NCI-H2081 treated with DMSO at 0.1 percent for 48 hours (cell line): ENCODE measurements at places on chromosomes 12 and 14.

GRCh38 chr14:104979758-104980610 is 1.8 kb upstream of the AHNAK2 start:
- no peak for DNase-seq

DNA sequence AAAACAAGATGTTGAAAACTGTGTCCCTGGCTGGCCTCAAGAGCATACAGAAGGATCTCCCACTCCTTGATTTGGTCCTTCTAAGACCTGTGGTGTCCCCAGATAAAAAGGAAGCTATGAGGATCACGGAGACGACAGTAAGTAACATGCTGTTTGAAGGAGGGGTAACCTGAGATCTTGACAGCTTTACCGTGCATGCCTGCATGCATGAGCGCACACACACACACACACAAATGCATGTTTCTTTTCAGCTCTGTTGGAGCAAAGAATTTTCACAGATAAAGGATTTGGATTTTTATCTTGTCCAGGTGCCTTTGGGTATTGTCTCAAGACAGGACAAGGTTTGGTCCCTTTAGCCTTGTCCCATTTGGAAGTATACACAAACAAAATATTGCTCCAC is 411.6 kb upstream of the CCDC196 start:
- no peak for DNase-seq

- no peak for DNase-seq
Measured at GRCh38 chr12:3040663-3041544, 36.3 kb upstream of the TSPAN9 start.

- DNase-seq, result no peak
Measured at GRCh38 chr12:26576266-26576665, 256.7 kb downstream of the ITPR2 start.

DNA sequence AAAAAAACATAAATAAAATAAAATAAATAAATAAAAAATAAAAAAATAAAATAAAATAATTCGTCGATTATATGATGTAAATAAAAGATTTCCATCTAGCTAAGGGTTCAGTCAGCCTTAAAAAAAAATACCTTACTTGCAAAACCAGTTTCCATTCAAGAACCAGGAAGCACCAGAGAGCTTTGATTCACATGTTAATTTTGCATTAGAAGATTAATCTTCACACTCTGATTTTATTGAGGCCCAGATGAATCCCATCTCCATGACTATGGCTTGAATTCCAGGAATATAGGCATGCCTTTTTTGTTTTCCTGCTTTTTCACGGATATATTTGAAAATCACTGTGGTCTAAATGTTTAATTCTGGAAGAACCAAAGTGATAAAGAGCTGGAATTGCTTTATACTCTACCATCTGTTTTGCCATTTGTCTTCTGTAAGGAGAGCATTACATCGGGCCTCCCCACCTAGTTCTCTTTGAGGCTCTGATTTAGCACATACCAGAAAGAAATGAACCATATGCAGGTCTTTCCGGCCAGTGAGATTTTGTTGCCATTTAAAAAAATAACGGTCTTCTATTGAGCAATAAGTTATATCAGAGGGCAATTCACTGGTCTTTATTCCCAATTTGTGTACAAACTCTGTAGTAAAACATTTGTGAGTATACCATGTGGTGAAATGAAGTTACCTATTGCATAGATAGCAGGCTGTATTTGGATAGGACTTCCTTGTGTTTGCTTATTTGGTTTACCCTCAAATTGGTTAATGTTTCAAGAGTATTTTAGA is 175.5 kb downstream of the AEBP2 start:
- no peak for DNase-seq

GRCh38 chr14:67970923-67971322 is 151.3 kb downstream of the RAD51B start:
- DNase-seq, result no peak

DNA sequence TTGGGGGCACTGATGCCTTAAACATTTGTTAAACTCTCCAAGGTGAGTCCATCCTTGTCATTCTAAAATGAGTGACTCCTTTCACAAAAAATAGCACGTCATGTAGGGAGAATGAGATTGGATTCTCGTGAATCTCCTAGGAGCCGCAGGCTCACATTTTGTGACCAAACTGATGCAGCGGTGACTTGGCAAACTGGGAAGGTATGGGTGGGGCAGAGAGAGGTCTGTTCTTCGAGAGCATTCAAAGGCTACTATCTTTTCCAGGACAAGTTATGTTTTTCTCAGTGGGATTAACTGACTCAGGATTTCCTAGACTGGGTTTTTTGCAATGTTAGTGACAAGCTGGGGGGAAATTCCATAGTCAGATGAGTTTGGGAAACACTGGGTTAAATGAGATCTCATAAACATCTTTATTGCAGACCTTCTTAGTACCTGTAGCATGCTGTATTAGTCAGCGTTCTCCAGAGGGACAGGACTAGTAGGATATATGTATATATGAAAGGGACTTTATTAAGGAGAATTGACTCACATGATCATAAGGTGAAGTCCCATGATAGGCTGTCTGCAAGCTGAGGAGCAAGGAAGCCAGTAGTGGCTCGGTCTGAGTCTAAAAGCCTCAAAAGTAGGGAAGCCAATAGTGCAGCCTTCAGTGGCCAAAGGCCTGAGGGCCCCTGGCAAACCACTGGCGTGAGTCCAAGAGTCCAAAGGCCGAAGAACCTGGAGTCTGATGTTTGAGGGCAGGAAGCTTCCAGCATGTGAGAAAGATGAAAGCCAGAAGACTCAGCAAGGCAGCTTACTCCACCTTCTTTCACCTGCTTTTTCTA is 61.0 kb downstream of the FOXN4 start:
- DNase-seq, result no peak

DNA sequence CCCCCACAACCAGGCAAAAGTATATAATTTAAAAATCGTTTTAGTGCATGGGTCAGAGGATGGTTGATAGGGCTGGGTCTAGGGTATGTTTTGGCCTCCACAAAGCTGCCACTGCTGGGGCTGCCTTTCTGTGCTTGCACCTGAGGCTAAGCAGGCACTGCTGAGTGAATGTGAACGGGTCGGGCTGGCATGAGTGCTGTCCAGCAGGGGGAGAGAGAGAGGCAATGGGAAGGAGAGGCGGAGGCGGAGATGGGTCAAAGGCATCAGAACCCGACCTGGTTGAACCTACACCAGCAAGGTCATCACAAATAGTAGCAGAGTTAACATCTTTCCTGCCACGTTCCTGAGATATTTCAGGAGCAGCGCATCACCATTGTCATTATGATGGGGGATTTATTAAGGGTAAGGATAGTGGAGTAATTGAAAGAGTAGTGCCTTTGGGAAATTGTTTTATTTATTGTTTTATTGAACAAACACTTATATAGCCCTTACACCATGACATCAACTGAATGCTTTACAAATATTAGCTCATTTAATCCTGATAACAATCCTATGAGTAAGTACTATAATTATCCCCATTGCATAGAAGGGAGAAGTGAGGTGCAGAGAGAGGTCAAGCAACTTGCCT is 5.8 kb upstream of the NRXN3 start:
- no peak for DNase-seq

DNA sequence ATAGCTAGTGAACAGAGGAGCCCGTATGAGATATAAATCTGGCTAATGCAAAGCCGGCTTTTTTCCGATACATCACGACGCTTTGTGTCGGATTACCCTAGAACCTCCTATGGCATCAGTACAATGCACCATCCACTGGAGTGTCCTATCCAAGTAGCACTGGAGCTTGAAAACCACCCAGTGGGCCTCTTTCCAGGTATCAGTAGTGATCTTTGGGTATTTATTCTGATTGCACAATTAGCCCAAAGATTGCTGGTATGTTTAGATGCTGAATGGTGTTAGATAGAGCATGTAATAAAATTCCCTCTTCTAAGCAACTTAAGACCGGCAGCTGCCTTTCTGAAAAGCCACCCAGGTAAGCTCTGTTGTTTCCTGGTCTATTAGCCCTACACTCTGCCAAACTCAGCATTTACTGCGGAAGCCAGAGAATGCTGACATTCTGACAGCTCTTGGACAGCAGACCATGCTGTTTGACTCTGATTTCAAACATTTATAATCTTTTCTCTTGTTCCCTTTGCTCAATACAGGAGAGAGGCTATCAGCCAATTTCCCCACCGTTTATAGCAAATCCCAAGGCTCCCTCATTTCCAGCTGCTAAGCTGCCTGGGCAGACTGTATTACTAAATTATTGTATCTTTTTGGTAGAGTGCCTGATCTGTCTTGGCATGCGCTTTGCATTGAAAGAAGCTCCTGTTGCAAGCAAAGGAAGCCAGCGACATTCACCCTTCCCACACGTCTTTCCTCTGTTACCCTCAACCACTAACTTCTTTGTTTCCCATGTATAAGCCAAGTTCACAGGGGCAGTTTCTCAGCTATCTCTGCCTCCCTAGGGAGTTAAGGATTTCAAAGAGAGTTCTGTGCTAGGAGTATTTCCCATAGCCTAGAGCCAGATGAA is 388.3 kb upstream of the GARIN6 start:
- DNase-seq, result no peak

- no peak for DNase-seq
Measured at GRCh38 chr14:106518054-106518943, 991.9 kb downstream of the TMEM121 start.

DNA sequence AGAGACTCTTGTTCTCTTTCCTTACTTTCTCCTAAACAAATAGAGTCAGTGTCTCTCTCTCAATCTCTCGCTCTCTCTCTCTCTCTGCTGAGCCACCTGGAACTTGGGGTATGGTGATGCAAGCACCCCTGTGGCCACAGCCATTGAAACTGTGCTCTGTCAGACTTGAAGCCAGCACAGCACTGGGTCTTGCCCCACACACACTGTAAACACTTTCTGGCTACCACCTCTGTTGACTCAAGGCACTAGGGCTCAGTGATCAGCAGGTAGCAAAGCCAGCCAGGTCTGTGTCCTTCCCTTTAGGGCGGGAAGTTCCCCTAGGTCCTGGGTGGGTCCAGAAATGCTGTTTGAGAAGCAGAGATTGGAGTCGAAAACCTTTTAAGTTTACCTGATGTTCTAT is 125.9 kb upstream of the GARIN6 start:
- DNase-seq, result no peak

DNA sequence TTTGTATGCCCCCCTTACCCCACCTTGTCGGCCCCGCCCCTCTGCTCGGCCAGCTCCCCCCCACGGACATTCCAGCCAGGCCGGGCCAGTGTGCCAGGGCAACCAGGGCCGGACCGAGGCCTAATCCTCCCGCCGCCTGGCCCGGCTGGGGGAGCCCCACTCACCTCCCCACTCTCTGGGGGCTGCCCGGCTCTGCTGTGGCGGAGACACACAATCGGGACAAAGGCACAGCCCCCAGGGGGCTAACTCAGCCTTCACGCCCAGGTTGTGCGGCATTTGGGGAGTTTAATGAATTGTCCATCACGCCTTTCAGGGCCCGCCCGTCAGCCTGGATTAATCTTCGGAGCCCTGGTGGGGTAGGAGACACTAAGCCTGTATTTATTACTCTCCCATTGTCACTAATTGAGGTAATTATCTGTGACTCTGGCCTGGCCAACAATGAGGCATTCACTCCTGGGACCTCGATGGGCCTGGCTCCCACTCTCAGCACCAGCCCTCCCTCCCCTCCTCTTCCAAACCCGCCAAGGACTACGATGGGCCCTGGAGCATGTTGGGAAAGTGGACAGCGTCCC is 8.7 kb downstream of the WNT1 start:
- no peak for DNase-seq

- no peak for DNase-seq
Measured at GRCh38 chr14:55389330-55389729, 22.3 kb downstream of the ATG14 start.

GRCh38 chr12:85260896-85261295 is 19.1 kb upstream of the ALX1 start:
- DNase-seq, result no peak

DNA sequence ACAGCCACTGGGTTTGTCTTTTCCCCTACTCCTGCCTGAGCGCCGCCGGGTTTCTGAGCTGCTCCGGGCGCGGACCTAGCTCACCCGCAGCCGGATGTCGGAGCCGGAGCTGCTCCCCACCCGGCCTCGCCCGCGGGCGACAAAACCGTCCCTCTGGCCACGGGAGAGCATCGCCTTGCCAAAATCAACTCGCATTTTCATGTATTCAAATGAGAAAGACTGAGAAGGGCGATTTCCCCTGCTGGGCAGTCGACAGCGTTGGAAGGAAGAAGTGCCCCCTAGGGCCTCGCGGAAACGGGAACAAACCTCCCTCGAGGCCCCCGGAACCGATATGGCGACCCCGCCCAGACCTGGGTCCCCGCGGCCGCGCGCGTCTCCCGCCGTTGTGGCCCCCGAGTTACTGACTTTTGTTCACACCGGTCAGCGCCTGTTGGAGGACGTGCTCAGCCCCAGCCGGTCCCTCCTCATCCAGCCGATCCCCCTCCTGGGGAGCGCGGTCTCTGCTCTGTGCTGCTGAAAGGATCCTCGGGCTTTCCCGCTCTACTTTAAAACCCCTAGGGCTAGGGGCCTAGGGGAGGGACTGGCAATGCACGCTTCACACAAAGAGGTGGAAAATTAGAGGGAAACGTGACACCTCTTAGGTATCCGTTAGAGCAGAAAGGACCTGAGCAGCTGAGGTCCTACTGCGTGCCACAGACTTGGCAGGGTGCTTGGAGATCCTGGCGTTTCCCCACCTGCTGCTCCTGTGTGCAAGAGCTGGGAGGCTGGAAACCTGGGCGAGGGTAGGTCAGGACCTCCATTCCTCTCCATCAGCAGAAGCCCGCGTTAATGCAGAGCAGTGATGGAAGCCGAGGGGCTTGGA is 4.3 kb downstream of the TTC6 start:
- peak; percentile 74 for DNase-seq

DNA sequence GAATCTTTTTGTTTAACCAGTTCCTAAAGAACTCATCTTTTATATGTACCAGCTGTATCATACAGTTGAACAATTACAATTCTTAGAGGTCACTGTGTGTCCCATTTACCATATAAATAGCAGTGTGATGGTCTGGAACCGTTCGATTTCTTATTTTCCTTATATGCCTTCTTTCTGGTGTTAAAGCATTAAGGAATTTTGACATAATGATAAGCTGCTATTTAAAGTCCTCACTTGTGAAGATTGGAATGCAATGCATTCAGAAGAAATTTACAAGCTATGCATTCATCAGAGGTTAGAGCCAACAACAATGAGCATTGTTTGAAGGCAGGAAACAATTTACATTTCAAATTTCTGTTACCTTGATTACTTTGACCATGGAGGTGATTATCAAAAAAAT is 80.0 kb upstream of the PRICKLE1 start:
- no peak for DNase-seq

DNA sequence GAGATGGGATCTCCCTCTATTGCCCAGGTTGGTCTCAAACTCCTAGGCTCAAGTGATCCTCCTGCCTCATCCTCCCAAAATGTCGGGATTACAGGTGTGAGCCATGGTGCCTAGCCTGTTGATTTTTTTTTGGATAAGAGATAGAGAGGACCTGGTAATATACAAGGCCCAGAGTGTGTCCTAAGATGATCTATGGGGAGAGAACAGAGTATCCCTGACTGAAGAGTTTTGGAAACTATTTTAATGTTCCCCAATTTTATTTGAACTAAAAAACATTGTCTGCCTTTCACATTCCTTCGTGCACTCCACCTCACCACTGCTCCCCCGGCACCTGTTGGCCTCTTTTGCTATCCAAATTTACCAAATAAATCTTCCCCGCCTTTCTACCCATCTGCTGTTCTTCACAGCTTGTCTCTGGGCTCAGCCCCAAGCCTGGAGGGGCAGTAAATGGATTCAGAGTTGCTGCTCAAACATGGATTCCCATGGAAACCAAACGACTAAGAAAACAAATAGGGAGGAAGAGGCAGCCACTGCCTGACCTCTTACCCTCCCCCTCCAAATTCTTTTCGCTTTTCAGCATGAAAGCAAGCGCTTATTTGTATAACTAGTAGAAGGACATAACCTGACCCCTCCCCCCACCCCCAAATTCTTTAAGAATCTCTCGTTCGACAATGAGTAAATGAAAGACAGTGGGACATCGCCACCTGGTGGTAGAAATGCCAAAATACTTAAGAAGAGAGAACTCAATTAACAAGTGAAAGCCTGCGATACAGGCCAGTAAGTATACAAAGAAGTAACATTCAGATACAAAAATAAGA is 22.6 kb downstream of the OR10G3 start:
- DNase-seq, result peak; percentile 91
